ENCODE measurements at places on chromosomes 6 and 20. TPM values are rescaled to one million over a fixed set of nuclear protein-coding genes. Genes with fewer than 3 reads are reported as not detected.

Gene MOCS1
- 20.5 TPM for total RNA-seq

Gene FNDC1
- total RNA-seq: 0.36 TPM

- no peak for DNase-seq
These were observed 214.3 kb upstream of the MARCKS start for GRCh38 chr6:113642714-113643406.

GRCh38 chr6:154343473-154344308, 12.9 kb downstream of the IPCEF1 start:
- DNase-seq: no peak

DNA sequence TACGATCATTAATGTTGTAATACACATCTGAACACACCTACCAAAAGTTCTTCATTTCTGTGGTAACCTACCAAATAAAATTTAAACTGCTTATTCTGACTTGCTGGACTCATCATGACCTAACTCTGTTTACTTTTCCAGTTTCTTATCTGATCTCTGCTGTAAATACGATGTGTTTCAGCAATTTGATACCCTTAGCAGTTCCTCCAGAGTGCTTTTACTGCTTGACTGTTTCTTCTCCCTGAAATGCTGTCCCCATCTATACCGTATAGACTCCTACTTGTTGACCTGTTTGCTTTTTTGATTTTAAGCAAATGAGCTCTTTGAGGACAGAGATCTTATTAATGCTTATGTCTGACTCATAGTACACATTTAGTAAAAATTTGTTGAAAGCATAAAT, 119.5 kb downstream of the SCAF8 start:
- DNase-seq: no peak

DNA sequence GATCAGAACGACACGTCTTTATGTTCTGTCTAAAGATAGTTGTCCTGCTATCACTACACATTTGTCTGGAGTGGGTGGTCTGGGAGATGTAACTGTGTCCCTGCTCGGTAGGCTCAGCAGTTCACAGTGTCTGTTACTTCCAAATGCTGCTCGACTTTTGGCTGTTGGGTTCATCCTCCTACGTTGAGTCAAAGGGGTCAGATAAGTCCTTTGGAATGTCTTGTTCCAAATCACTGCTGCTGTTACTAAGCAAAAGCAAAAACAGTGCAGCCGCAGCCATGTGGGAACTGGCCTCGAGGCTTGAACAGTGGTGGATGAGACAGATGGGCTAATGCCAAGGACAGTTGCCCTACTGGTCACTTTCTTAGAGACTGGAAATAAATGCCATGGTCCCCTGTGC, 272.2 kb upstream of the MAP3K7 start:
- DNase-seq: no peak

Gene PNLDC1
- not detected for total RNA-seq

DNA sequence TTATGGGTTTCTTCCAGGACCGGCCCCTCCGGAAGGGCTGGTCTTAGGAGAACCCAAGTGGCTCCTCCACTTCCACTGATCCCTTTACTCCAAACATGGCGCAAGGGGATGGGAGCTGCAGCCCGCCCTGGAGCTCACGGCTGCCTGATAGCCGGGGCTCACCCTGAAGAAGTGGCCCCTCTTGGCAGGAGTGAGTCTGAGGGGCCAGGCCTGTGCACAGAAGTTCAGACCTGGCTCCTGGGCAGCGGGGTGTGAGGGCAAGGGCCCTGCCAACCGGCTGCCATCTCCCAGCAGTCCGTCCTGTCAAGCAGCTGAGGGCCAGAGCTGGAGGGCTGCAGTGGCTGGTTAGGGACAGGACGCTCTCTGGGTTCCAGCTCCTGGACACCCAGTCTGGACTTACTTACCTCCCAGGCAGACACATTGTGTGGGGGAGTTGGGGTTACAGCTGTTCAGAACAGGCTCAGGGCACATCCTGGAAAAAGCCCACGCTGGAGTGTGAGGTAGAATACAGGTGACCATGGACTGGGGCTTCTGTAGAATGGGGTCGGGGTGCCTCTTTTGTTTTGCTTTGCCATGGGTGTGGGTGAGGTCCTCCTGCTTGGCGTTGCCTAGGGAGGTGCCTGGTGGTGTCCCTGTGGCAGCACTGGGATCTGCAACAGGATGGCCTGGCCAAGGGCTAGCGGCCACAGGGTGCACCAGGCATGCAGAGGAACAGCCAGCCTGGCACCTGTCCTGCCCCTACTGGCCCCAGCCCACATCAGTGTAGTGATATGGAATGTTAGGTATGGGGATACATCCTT, 88.4 kb downstream of the ASXL1 start:
- DNase-seq: no peak

Gene SLC22A1
- total RNA-seq: 0.63 TPM

Gene CST1
- total RNA-seq: not detected

- DNase-seq: no peak
These were observed at the start of gene GABRR1 for GRCh38 chr6:89217299-89217910. Gene GABRR1 (minus strand): TSS chr6:89217358. CDS start chr6:89217322, 36 bp downstream.

GRCh38 chr6:71468841-71469700, 180.5 kb downstream of the OGFRL1 start:
- DNase-seq: no peak

- DNase-seq: no peak
These were observed 334.0 kb upstream of the NT5E start for GRCh38 chr6:85115876-85116275.

DNA sequence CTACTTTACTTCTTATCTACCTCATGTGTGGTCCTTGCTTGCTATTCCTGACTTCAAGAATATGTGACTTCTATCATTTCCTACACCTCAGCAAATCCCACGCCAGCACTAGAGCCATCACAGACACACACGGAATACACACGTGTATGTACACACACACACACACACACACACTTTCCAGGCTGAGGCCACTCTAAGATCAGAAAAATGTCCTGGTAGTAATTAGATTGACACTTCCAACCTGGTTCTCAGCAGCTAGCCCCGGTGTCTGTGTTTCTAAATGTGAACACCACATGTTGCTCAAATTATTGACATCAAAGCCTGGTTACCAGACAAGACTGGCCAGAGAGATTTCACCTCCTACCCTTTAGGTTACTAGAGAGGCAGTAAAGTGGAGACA, 54.1 kb upstream of the SASH1 start:
- no peak for DNase-seq

DNA sequence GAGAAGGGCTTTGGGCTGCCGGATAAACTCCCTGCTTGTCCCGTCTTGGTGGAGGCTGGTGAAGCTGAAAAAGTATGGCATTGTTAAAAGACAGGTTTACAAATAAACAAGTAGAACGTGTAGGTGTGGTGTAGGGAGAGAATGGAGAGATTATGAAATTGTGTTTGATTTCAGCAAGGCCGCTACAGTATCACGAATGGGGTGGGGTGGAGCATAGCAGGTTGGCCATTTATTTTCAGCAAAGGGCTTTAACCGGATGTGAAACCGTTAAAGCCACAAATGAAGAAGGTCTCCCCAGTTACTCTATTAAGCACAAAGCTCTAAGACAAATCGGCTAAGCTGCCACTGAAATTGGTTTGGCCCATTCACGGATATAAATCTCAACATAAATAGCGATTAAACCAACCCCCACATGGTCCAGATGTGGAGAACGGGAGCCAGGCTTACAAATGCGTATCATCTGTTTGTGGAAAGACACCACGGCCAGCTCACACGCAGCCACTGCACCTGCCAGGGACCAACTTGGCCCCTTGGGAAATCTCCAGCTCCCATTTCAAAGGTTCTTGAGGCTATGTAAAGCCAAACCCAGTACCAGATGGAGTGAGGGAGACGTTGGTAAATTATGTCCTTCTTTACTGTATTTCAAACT, 94.0 kb downstream of the ZMYND8 start:
- no peak for DNase-seq

DNA sequence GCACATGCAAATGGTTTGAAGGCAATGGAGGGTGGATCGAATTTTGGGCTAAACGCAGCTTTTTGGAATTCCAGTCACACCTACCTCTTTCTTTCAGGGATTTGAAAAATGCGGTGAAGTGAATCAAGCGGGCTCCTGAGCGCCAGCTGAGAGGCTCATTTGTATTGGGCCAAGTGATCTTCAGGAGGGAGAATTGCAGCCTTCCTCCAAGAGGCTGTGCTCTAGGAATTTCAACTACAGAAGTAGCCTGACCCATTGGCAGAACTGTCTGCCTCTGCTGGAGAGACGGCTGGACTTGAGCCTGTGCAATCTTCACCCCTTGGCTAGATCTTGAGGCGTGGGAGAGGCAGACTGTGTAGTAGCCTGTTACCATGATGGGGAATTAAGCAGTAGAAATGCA, 5.7 kb upstream of the TIAM2 start:
- DNase-seq: no peak

- DNase-seq: no peak
These were observed 17.8 kb downstream of the BTBD3 start for GRCh38 chr20:11935212-11936154.

- DNase-seq: no peak
These were observed 75.2 kb upstream of the ARID1B start for GRCh38 chr6:156701966-156702365.

DNA sequence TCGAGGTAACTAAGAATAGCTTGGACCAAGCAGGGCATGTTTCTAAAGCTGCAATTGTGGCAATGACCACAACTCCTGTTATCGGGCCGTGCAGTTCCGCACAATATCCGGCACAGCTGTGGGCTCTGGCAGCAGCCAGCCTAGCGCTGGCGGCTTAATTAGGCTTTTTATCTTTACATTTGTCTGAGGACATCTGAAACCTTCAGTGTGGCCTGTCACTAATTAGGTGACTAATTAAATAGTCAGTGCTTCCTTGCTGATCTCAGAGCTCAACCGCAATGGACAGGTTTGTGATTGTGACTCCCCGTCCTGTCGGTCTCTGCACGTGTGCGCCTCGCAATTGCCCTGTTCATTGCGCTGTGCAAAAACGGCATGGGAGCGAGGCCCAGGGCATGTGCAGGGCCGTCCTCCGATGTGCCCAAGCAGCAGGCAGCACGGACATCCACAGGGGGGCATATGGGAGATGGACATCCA, 134.8 kb upstream of the INSM1 start:
- no peak for DNase-seq

- peak; percentile 59 for DNase-seq
These were observed 142.8 kb downstream of the DLL1 start for GRCh38 chr6:170147832-170148708.

DNA sequence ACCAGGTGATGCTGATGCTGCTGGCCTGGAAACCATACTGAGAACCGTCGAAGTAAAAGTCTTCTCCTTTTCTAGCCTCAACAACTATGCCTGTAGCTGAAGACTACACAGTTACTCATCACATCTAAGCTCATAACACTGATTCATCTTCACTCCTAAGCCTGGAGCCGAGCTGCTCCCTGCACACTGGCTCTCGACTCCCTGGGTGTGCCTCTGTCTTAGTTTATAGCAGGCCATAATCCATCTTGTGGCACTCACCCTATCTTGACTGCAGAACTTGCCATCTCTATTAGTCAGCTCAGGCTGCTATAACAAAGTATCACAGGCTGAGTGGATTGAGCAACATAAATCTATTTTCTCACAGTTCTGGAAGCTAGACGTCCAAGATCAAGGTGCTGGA, 191.0 kb downstream of the UNC5CL start:
- DNase-seq: no peak

Gene ENPP5
- 6.8 TPM for total RNA-seq

Gene DLK2
- 0.42 TPM for total RNA-seq

Gene PTCRA
- not detected for total RNA-seq

Gene C20orf202
- total RNA-seq: 0.31 TPM

DNA sequence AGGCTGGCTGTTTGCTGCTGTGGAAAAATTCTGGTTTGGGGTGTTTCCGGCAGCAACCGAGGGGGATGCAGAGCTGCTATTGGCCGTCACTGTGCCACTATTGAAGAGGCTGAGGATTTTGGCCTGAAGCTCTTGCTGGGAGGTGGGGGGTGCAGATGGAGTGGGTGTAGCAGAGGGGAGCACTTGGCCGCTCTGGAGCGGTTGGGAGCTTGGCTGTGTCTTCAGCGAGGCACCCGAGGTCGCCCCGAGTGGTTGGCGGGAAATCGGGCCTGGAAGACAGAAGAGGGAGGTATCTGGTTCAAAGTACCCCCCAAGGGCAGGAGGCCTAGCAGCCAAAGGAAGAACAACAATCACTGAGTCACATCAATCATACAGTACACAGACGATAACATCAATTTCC, 27.1 kb downstream of the NCOA5 start:
- no peak for DNase-seq

Gene VNN1
- total RNA-seq: 0.23 TPM

GRCh38 chr6:150201772-150202329, 59.0 kb downstream of the PPP1R14C start:
- no peak for DNase-seq

DNA sequence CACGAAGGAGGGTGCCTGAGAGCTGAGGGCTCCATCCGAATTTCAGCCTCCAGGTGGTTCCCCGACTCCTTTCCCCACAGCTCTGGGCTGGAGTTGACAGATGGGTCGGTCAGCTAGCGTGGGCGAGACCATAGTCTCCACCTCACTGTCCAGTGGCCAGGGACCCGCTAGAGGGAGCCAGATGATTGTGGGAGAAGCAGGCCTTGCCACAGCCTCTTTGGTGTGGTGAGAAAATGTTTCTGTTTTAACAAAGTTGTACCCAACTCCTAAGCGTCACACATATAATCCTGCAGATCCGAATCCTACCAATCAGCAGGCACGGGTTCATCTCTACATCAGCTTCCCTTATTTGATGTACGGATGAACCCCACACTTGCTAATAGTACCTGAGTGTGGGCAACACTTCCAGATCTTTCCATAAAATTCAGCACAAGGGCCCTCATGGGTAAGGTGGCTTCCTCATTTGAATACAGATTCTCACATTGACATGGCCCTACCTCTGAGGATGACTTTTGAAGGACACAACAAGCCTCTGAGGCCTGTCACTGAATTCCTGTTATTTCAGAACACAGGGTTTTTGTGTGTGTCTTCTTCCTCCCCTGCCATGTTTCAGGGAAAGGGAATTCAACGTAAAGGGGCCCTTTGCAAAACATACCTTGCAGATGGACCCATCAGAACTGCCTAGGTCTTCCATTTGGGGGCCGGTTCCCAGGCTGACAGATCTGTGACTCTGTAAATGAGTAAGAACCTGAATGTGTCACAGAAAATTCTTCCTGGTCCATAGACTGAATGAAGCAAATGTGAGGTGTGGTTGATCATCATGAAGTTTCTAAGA, 103.2 kb upstream of the DUSP22 start:
- DNase-seq: peak; percentile 87

- DNase-seq: peak; percentile 92
These were observed 18.2 kb upstream of the OCSTAMP start for GRCh38 chr20:46568570-46569129.

- DNase-seq: no peak
These were observed 28.3 kb downstream of the MAS1 start for GRCh38 chr6:159919011-159919511.

DNA sequence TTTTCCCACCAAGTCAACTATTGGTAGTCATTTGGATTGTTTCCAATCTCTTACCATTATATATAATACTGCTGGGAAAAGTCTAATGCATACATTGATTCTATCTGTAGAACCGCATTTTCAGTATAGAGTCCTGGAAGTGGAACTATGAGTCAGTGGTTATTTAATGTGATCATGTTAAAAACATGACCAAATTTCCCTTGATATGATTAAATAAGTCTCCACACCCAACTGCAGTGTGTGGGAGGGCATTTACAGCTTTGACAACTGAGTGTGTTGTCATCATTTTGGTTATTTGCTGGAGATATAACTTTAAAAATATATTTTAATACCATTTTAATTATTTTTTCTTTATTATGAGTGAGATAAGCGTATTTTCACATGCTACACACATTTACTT, 1027.6 kb downstream of the EYS start:
- no peak for DNase-seq

Measured in right cardiac atrium (tissue), 5 donors.